ENCODE measurements at places on chromosomes 13 and 19. TPM values are rescaled to one million over a fixed set of nuclear protein-coding genes. Genes with fewer than 3 reads are reported as not detected.

The HSPB6 gene
- total RNA-seq: 0.82 TPM

DNA sequence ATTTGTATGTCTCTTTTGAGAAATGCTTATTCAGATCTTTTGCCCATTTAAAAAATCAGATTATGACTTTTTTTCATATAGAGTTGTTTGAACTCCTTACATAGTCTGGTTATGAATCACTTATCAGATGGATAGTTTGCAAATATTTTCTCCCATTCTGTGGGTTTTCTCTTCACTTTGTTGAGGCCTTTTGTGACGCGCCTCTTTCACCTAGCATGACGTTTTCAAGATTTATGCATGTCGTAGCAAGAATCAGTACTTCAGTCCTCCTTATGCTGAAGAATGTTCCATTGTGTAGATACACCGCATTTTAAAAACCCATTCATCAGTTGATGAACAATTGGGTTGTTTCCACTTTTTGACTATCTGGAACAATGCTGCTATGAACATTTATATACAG lies 13.4 kb downstream of the PABPC3 start:
- no peak for DNase-seq

- DNase-seq: no peak
These were observed 881.9 kb downstream of the SLITRK6 start for GRCh38 chr13:84917252-84917878.

The FGF22 gene
- total RNA-seq: not detected

DNA sequence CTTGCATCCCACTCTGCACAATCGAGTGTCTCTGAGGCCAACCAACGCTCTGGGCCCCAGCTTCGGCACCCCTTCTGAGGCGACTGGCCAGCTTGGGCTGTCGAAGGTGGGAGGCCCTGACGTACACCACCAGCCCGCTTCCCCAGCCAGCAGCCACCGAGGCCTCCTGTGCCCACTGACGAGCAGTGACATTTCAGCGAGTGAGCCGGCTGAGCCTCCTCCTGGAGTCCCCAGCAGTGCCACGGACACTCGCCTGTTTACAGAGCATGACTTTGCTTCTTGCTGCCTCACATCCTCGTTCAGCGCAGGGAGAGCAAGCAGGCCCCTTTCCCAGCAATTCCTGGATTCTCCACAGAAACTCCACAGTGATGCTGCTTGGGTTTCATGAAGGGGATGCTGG lies 240.2 kb upstream of the MAB21L1 start:
- DNase-seq: no peak

DNA sequence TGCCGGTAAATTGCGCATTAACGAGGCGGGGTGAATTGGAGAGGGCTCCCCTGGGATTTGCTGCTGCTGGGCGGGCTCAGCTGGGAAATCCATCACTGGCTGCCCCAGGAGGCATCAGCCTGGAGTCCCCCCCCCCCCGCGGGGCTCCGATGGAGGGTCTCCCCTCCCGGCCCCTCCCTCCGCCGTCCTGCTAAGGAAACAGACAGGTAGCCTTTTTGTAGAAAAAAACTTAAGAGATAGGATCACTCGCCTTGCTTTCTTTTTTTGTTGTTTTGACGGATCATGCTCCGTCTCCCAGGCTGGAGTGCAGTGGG lies 6.8 kb downstream of the TLE6 start:
- no peak for DNase-seq

DNA sequence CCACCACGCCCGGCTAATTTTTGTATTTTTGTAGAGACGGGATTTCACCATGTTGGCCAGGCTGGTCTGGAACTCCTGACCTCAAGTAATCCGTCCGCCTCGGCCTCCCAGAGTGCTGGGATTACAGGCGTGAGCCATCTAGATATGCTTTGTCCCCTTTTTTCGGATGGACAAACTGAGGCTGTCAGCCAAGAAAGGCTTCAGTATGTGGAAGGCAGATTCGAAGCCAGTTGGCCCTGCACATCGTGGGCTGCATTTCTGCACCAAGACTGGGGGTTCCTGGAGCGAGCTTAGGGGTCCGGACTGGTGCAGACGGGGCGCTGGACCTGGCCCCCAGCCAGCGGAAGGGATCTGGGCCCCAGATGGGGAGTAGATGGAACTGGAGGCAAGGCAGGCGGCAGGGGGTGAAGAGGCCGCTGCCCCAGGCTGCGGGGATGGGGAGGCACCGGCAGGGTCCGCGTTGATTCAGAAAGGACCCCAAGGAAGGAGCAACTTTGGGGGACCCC lies 9.7 kb upstream of the JUND start:
- DNase-seq: no peak

GRCh38 chr19:18176367-18177310 lies 3.0 kb downstream of the IFI30 start:
- DNase-seq: no peak

The KCNC3 gene
- total RNA-seq: 0.55 TPM

DNA sequence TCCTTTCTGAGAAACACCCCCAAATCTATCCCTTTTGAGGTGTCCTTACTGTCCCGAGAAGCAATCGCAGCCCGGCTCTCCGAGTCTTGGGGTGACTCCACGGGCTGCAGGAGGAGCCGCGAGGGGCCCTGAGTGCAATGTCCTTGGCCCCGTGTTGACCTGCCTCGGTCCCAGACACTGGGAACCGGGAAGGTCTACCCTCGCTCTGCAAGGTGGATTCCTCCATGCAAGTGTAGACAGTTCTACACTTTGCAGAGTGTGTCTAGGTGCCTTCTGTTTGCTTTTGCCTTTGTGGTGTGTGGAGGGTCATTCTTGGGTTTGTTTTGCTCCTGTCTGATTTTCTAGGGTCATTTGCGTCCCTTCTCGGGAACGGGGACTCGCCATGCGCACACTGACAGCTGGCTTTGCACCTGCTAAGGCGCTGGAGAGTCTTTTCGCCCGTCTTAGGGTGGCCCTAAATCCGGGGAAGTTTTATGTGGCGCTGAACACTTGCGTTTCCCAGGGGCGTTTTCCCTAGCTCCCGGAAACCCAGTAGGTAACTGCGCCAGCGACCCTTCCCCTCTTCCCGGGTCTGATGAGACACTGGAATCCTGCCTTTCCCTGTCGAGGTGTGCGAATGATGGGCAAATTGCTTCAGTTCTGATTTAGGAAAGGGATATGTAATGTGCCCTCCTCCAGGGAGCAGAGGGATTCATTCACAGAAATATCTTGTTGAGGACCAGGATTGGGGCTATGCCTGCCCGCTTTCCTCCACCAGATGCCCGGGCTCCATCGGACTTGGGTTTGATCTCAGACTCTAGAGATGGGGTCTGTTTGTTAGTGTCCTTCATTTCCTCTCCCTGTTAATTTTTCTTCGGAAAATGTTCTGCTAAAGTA lies 755 bp downstream of the SERTM1 start:
- no peak for DNase-seq

- no peak for DNase-seq
These were observed 53.6 kb downstream of the XPO4 start for GRCh38 chr13:20848944-20849343.

DNA sequence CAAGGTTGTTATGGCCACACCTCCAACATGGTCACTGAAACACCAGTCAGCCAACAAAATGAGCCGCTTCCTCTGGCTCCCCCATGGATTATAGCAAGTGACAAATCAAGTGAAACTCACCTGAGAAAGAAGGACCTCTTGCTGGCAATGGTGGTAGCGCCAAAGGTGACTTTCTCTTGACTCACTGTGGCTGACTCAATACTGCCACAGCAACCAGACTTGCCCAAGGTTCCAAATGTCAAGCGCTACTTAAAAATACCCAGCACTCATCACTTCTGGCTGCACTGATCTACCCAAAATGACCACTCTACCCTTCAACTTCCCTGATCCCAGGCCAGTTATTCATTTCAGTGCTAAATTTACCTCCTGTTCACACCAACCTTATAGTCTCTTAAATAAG lies 495.5 kb downstream of the FOXO1 start:
- DNase-seq: no peak

DNA sequence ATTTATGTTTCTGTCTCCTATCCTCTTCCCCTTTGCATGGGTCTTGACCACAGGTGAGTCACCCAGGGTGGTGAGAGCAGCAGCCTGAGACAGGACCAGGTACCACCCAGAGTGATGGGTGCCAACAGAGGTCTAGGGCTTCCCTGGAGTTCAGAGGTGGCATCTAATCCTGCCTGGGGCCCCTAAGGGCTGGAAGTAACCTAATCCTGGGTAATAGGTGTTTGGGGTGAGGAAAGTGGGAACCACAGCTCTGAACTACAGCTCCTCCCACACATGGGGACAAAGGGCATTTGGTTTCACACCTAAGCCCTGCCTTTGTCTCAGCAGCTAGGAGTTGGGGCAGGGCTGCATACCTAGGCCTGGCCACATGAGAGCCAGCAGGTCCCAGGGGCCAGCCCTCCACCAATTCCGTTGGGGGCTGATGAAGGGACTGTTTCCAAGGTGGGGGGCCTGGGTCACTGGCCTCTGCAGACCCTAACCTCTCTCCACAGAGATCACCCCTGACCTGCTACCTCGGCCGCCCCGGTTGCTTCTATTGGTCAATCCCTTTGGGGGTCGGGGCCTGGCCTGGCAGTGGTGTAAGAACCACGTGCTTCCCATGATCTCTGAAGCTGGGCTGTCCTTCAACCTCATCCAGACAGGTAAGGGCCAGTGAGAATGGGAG lies 8.0 kb downstream of the SPHK2 start:
- no peak for DNase-seq

DNA sequence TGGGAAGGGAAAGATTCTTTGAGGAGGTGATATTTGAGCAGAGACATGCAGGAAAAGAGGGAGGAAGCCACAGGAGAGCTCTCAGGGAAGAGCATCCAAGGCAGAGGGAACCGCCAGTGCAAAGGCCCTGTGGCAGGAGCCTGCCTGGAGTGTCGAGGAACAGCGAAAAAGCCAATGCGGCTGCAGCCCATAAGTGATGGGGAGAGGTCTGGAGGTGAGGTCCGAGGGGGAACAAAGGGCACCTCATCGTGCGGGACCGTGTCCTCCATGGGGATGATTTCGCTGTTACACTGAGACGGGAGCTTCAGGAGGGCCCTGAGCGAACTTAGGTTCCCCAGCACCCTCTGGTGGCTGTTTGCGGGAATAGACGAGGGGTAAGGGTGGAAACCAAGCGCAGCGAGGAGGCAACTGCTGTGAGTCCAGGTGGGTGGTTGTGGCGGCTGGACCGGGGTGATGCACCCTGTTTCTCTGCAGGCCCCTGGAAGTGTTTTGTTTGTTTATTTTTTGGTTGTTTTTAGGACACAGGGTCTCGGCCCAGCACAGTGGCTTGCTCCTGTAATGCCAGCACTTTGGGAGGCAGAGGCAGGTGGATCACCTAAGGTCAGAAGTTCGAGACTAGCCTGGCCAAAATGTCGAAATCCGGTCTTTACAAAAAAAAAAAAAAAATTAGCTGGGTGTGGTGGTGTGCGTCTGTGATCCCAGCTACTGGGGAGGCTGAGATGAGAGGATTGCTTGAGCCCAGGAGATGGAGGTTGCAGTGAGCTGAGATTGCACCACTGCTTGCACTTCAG lies 5.9 kb upstream of the EHD2 start:
- no peak for DNase-seq

DNA sequence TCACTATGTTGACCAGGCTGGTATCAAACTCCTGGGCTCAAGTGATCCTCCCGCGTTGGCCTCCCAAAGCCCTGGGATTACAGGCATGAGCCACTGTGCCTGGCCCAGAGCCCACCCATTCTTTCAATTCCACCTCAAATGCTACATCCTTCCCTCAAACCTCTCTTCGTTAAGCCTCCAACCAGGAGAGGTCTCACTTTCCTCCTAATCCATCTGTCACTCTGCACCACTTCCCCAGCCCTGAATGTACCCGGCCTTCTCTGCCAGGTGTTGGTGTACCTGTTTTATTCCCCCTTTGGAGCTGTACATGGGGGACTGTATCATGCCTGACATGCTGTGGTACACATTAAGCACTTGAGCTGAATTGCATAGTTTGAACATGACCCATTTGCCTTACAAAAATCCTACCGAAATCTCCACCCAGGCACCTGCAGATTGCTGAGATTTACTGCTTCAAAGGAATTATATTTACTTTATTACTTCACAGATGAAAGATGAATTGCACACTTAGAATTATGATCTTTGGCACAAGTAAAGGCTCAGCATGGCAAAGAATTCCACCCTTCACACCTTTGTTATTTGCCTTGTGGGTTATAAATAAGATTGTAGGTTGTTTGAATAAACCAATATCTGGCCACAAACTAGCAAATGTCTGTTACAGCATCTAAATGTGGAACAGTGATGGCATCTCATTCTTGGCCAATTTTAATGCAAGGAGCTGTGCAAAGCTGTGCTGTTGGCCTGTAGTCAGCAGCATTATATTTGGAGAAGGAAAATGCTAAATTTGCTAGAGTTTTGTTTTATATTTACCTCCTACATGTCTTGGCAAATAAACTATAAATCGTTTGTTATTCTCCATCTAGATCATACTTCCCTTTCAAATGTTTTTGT lies 15.6 kb upstream of the WASF3 start:
- DNase-seq: no peak

The SIGLEC11 gene
- total RNA-seq: not detected

The ICAM5 gene
- total RNA-seq: 0.38 TPM

DNA sequence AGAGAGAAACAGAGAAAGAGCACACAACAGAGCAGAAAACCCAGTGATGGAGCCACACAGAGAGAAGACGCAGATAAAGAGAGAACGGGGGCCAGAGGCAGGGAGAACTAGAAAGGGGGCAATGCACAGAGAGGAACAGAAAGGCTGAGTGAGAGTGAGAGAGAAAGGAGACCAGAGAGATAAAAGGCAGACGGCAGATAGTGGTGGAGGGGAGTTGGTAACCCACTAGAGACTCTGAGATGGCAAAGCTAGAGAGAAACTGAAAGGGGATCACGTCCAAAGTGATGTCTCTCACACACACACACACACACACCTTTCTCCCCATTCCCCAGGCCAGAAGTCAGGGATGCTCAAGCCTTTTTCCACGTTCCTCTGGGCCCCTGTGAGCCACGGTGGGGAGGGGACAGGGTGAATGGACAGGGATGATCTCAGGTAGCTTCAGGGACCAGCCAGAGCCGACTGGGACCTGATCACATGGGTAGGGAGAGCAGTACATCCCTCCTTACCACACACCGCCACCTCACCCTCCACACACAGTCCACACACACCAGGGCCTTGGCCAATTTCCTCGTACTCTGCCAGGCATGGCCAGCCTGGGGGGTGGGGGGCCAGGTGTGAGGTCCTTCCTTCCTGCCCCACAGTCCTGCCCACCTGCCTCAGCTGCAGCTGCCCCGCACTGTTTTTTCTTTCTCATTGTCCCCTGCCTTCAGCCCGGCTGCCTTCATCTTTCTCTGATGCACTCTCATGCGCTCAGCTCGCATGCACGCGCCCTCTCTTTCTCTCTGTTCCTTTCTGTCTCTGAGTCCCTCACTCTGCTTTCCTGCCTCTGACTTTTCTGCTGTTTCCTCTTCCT lies 22.5 kb upstream of the POU2F2 start:
- DNase-seq: no peak

DNA sequence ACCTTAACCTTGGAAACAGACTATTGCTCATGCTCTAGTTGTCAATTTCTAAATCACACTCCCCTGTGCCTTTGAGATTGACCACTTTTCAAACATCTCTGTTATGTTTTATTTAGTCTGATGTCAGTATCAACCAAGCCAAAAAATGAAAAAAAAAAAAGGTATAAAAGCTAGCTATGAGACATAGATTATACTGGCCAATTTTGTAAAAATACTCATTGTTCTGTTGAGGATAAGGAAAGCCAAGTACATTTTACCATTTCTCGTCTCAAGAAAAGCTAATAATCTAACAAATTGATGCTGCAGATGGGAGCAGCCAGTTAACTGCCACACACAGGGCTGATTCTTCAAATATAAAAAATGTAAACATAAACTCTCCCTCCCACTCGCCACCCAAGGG lies 572.6 kb upstream of the KLF12 start:
- no peak for DNase-seq
